ENCODE measurements at places on chromosomes 7 and 10.

DNA sequence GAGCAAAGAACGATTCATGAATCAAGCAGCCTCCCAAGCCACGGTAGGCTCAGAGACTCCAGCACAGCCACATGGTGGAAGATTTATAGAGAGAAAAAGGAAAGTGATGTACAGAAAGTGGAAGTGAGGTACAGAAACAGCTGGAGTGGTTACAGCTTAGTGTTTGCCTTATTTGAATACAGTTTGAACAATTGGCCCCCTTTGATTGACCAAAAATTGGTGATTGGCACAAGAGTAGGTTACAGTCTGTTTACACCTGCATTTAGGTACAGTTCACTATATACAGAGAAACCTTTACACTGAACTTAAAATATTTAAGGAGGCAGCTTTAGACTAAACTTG, 136.4 kb upstream of the ASAH2 start:
- no peak for DNase-seq

- DNase-seq: peak; percentile 60
Observed at GRCh38 chr10:11863353-11864109, 40.4 kb downstream of the PROSER2 start.

DNA sequence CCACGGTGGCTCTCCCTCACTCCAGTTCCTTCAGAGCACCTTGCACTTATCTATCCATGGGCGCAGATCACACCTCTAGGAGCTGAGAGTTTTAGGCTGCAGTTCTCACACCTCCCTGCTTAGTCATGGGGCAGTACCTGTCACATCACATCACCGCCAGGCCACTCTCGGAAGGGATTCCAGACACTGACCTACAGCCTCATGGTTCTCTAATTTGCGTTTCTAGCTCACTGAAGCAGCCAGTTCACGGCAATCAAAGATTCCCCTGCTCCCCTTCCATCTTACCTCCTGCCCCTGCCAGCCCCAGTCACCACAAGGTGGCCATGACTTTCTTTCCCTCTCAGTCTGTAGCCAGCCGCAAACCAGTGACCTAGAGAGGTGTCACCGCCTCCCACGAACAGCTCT, 34.2 kb downstream of the ADRB1 start:
- DNase-seq: no peak

DNA sequence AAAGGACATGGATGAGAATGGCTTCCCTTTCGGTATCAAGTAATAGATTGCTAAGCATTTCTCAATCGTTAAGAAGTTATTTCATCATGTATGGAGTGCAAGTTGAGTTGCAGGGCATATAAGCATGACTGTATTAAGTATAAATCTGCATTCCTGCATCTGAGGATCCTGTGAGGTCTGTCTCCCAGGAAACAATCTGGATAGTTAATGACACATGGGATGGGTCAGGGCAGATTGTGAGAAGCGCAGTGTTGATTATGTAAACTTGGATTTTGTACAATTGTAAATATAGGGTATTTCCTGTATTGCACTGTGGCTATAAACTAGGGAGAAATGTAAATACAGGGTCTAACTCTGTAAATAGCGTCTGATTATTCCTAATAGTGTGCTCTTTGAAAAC, 102.6 kb downstream of the PLXDC2 start:
- DNase-seq: no peak

GRCh38 chr7:116455009-116455408, 44.5 kb upstream of the CAV2 start:
- no peak for DNase-seq

DNA sequence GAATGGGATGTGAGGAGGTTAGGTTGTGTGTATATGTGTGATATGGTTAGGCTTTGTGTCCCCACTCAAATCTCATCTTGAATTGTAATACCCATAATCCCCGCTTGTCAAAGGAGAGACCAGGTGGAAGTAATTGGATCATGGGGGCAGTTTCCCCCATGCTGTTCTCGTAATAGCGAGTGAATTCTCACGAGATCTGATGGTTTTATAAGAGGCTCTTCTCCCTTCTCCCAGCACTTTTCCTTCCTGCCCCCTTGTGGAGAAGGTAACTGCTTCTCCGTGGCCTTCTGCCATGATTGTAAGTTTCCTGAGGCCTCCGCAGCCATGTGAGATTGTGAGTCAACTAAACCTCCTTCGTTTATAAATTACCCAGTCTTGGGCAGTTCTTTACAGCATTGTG, 47.3 kb downstream of the NPVF start:
- DNase-seq: no peak

DNA sequence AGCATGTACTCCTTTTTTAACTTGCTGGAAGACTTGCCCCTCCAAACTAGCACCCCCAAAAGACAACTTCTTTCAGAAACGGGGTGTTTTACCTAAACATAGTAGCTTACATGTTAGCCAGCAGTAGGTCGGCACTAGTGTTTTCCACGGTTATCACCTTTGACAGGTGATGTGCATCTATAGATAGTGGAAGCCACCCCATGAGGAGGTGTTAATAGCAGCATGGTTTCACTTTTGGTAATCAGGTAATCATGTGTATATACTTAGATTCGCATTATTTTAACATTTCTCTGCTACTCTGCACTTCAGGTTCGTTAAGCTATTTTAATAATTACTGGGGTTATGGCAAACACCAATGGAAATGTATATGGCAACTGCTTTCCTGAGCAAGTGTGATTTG, 17.6 kb downstream of the SRI start:
- DNase-seq: no peak
